ENCODE measurements at places on chromosomes 6 and 20. TPM values are rescaled to one million over a fixed set of nuclear protein-coding genes. Genes with fewer than 3 reads are reported as not detected.

GRCh38 chr6:84771756-84772356 is 7.5 kb upstream of the TBX18 start:
- no peaks in the 10 kb centered on the region for H3K27me3 ChIP-seq
- DNase-seq, result no peak
- H3K27ac ChIP-seq, result peak overlapping the region; percentile 96
- H3K4me3 ChIP-seq, result peak overlapping the region; percentile 76
- H3K36me3 ChIP-seq, result no peaks in the 10 kb centered on the region

GRCh38 chr20:51195419-51195901 is 172.6 kb upstream of the KCNG1 start:
- H3K4me3 ChIP-seq, result no peak overlapping the region
- H3K4me1 ChIP-seq, result no peaks in the 10 kb centered on the region
- no peaks in the 10 kb centered on the region for H3K36me3 ChIP-seq
- no peak for DNase-seq
- H3K27me3 ChIP-seq, result no peaks in the 10 kb centered on the region

- H3K27me3 ChIP-seq, result no peaks in the 10 kb centered on the region
- no peak for DNase-seq
- H3K4me3 ChIP-seq, result no peak overlapping the region
- no peaks in the 10 kb centered on the region for H3K36me3 ChIP-seq
Observed at GRCh38 chr6:160929831-160930230, 61.7 kb upstream of the MAP3K4 start.

- no peaks in the 10 kb centered on the region for H3K27me3 ChIP-seq
- H3K27ac ChIP-seq, result no peak overlapping the region
- H3K36me3 ChIP-seq, result no peaks in the 10 kb centered on the region
- H3K4me1 ChIP-seq, result no peaks in the 10 kb centered on the region
Observed at GRCh38 chr6:57013521-57013926, 33.0 kb upstream of the KIAA1586 start.

- DNase-seq, result no peak
- H3K36me3 ChIP-seq, result no peaks in the 10 kb centered on the region
- no peaks in the 10 kb centered on the region for H3K4me1 ChIP-seq
- no peak overlapping the region for H3K27ac ChIP-seq
Observed at GRCh38 chr6:53233309-53233708, 84.7 kb upstream of the GCM1 start.

DNA sequence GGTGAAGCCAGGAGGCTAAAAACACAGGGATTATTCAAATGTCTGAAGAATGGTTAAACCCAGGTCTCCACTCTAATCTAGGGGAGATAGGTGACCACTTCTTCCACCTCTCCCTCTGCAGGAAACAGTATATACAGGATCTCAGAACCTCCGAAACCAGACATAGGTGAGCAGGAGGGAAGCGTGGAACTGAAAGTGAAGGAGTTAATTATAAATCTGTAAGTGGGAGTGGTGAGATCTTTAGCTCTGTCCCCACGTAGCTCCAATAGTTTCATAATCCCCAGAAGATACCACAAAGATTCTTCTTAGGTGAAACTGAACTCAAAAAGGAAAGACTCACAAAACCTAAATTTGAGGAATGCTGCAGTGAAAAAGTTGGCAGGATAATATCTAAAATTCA is 76.8 kb downstream of the THEMIS start:
- no peaks in the 10 kb centered on the region for H3K36me3 ChIP-seq
- DNase-seq, result no peak
- H3K27ac ChIP-seq, result no peak overlapping the region
- H3K4me3 ChIP-seq, result no peak overlapping the region
- H3K4me1 ChIP-seq, result no peaks in the 10 kb centered on the region

DNA sequence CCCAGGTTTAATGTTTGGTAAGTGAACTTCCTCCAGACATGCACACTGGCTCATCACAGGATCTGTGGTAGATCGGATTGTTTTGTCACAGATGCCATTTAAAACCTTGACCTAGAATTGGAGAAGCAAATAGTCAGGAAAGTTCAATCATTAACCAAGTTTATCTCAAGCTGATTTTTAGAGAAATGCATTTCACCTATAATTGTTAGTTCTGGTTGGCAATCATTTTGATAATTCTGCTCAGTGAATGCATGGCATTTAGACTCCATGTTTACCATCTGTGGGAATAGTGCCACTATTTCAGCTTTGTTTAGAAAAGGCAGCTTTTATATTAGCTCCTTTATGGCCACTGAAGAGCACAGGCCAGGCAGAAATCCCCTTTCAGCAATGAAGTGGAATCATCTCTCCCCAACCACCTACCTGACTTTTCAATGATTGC is 73.9 kb upstream of the IPCEF1 start:
- H3K4me3 ChIP-seq, result no peak overlapping the region
- H3K27me3 ChIP-seq, result no peaks in the 10 kb centered on the region
- H3K27ac ChIP-seq, result peak overlapping the region; percentile 17
- peaks cover 52% of the 10 kb centered on the region for H3K4me1 ChIP-seq

- no peak for DNase-seq
- no peak overlapping the region for H3K4me3 ChIP-seq
- H3K36me3 ChIP-seq, result no peaks in the 10 kb centered on the region
- no peak overlapping the region for H3K27ac ChIP-seq
- no peaks in the 10 kb centered on the region for H3K4me1 ChIP-seq
Observed at GRCh38 chr6:26743941-26744699, 84.6 kb upstream of the ZNF322 start.

- DNase-seq, result no peak
- no peaks in the 10 kb centered on the region for H3K36me3 ChIP-seq
- H3K4me3 ChIP-seq, result no peak overlapping the region
- no peaks in the 10 kb centered on the region for H3K4me1 ChIP-seq
- no peaks in the 10 kb centered on the region for H3K27me3 ChIP-seq
Observed at GRCh38 chr6:105967917-105968602, 118.1 kb upstream of the PRDM1 start.

DNA sequence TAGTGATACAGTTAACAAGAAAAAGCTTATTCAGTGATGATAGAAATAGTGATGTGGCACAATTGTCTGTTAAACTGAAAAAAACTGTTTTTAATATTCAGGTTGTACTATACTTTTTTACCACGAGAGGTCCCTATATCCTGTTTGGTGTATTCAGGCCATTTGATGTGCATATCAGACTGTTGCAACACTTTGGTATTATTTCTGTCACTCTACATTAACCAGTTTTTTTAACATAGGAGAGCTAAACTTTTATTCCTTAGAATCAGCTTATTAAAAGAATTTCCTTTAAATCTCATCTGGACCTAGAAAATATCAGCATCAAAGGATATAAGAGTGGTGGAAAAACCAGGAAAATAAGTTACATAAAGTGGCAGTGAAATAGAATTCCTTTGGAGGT is 36.8 kb downstream of the TSPYL4 start:
- no peaks in the 10 kb centered on the region for H3K27me3 ChIP-seq
- DNase-seq, result no peak
- no peaks in the 10 kb centered on the region for H3K4me1 ChIP-seq
- H3K36me3 ChIP-seq, result no peaks in the 10 kb centered on the region
- H3K4me3 ChIP-seq, result no peak overlapping the region

Gene SPATA25
- 16.6 TPM for total RNA-seq

Gene TSPYL4
- 18.0 TPM for total RNA-seq

Gene PACRG
- total RNA-seq, result not detected

Gene LHFPL5
- not detected for total RNA-seq

Gene GPLD1
- 22.3 TPM for total RNA-seq

Gene EEF1A2
- not detected for total RNA-seq

Gene TSBP1
- not detected for total RNA-seq

Gene OR2H2
- total RNA-seq, result not detected

Gene DDO
- 1.6 TPM for total RNA-seq

Data from thoracic aorta (tissue), 2 donors.